Spleen (tissue), 13 donors: ENCODE measurements at places on chromosomes 12 and 14.

- no peak for DNase-seq
Measured at GRCh38 chr12:71057330-71057729, 100.5 kb downstream of the TSPAN8 start.

DNA sequence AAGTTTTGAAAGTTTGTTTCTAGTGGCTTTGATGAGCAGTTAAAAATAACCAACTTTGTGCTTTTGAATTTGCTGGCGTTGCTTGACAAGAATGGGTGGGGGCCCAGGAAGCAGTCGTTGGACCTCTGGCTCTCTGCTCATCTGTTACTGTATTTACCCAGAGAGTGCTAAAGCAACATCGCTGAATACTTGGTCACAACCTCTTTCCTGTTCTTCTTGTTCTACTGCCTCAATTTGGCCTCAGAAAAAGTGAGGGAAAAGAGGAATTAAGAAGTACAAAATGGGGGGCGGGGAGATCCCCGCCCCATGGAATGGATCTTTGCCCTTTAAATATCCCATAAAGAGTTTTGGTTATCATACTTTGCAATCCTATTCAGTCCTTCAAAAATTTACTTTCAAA lies 221.5 kb upstream of the G2E3 start:
- DNase-seq: no peak

- DNase-seq: no peak
Measured at GRCh38 chr14:59407246-59408010, 57.8 kb downstream of the GPR135 start.

GRCh38 chr12:6266971-6267721 lies 43.3 kb upstream of the PLEKHG6 start:
- peak; percentile 51 for DNase-seq

DNA sequence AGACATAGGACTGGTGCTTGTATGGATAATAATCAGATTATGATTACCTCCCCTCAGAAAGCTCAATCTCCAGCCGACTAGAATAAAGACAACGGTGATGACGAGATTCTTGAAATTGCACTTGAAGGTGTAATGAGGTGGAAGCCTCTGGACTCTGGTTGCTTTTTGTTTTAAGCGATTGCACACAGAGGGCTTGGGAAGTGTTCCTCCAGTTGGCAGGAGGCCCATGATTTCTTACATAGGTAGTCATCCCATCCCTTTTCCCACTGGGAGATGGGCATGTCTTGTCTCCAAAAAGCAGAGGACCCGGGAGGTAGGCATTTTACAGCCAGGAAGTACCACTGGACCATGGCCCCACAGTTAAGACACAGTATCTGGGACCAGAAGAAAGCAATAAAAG lies 165.7 kb upstream of the FKBP4 start:
- no peak for DNase-seq

- DNase-seq: no peak
Measured at GRCh38 chr12:108910336-108910735, 30.4 kb downstream of the DAO start.

GRCh38 chr14:96888158-96888557 lies 91.0 kb downstream of the VRK1 start:
- no peak for DNase-seq

GRCh38 chr12:106211973-106212372 lies 35.8 kb downstream of the CKAP4 start:
- DNase-seq: peak; percentile 45

DNA sequence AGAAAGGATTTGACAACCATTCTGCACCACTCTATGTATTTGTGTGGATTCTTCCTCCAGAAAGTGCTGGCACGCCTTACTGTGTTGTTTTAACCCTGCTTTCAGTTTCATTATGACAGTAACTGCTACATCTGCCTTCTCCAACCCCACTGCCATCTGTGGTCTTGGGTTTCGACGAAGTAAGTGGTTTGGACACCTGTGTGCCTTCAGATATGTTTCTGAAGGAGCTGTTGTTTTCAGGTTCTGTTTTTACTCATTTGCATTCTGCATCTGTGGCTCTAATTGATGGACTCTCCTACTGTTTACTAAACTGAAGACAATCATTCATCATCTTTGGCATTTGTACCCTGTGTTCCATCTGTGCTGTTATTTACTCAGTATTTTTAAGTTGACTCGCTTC lies 4.1 kb downstream of the TSHR start:
- no peak for DNase-seq

GRCh38 chr14:35285168-35286002 lies 6.8 kb upstream of the PSMA6 start:
- DNase-seq: no peak

- DNase-seq: no peak
Measured at GRCh38 chr12:95718006-95718431, 72.5 kb downstream of the NTN4 start.

- DNase-seq: no peak
Measured at GRCh38 chr14:30873308-30874119, 845 bp upstream of the COCH start.

GRCh38 chr14:22266683-22267082 lies 322.3 kb downstream of the DAD1 start:
- DNase-seq: no peak

GRCh38 chr14:69675877-69676416 lies 64.6 kb downstream of the SUSD6 start:
- DNase-seq: no peak

- no peak for DNase-seq
Measured at GRCh38 chr12:68264158-68264855, 10.9 kb upstream of the IL22 start.
